NCI-H2081 treated with DMSO at 0.1 percent for 48 hours (cell line): ENCODE measurements at places on chromosomes 16 and 17.
A peak's percentile ranks its signal among the peaks of the same experiment; 100 is the strongest.

- DNase-seq, result no peak
These were observed 11.8 kb downstream of the DNAJA2 start for GRCh38 chr16:46961373-46962353.

GRCh38 chr17:71792966-71793365 is 327.9 kb upstream of the SOX9 start:
- no peak for DNase-seq

- no peak for DNase-seq
These were observed 17.6 kb downstream of the RCVRN start for GRCh38 chr17:9887508-9887907.

DNA sequence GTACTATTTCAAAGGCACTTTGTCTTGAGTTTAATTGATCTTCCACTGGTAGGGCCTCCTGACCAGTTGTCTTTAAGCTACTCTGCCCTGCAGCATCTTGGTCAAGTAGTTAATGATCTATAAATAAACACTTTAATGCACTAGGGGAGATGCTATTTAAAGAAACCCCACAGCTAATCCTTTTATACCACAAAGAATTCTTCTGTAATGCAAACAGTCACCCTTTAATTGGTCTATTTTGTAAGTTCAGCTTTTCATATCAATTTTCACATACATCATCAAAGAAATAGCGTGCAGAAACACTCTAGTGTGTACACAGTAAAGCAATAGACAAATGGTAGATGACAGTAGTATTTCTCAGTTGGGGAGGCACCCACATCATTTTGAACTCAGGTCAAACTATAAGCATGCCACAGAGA is 70.3 kb downstream of the PMP22 start:
- DNase-seq, result no peak

GRCh38 chr17:7097940-7098339 is 16.7 kb downstream of the ASGR2 start:
- DNase-seq, result no peak

DNA sequence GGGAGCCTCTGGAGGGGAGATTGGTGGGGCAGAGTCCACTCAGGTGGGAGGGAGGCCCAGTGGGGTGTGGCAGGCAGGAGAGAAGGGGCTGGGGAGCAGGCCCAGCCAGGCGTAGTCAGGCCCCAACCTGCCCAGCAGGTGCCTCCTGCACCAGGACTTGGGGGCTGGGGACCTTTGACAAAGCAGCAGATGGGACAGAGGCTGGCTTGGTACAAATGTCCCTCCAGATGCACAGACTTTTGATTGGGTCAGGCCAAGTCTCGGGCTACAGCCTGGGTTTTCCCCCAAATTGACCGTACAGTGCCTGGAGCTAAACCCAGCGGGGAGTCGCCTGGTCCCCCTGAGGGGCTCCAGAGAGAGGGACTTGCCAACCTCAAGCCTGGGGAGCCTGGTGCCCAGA is 411 bp downstream of the GGT6 start:
- no peak for DNase-seq

DNA sequence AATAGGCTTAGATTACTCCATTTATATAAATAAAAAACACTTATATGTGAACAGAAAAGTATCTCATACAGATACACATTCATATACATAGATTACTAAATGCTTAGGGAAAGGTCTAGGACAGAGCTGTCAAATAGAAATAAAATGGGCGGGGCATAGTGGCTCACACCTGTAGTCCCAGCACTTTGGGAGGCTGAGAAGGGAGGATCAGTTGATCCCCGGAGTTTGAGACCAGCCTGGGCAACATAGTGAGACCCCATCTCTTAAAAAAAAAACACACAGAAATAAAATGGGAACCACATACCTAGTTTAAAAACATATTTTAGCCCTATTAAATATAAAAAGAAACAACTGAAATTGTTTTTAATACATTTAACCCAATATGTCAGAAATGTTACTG is 58.9 kb downstream of the CFDP1 start:
- DNase-seq, result no peak

GRCh38 chr17:75587675-75588595 is at the start of gene MYO15B:
Gene MYO15B, plus strand, starts transcription at chr17:75587800. Its CDS starts 258 bp downstream, at chr17:75588058.
- DNase-seq, result no peak

GRCh38 chr16:12458591-12459358 is 344.9 kb downstream of the CPPED1 start:
- DNase-seq, result no peak

DNA sequence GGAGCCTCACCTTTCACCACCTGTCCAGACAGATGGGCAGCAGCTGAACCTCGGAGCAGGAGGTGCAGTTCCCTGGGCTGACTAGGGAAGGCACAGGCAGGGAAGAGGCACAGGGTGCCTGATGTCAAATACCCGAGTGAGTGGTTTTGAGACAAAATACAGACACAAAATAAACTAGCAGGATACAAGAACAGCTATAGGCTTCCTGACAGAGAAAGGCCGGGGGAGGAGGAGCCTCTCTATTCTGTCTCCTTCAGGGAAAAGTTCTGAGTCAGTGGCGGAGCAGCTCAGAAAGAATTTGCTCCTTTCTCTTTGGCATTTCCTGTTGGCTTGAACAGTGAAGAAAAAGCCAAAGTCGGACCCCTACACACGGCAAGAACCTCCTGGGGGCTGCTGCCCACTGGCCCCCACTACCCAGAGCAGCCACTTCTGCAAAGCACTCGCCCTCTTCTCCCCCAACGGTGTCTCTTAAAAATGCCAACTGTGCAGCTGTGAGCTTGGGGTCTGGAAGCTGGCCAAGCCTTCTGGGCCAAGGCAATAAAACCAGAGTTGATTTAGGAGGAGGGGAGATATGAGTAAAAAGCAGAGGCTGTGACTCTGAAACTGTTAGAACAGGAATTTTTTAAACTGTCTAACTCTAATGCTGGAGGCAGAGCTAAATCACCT is 14.4 kb upstream of the FAAP100 start:
- peak; percentile 59 for DNase-seq

DNA sequence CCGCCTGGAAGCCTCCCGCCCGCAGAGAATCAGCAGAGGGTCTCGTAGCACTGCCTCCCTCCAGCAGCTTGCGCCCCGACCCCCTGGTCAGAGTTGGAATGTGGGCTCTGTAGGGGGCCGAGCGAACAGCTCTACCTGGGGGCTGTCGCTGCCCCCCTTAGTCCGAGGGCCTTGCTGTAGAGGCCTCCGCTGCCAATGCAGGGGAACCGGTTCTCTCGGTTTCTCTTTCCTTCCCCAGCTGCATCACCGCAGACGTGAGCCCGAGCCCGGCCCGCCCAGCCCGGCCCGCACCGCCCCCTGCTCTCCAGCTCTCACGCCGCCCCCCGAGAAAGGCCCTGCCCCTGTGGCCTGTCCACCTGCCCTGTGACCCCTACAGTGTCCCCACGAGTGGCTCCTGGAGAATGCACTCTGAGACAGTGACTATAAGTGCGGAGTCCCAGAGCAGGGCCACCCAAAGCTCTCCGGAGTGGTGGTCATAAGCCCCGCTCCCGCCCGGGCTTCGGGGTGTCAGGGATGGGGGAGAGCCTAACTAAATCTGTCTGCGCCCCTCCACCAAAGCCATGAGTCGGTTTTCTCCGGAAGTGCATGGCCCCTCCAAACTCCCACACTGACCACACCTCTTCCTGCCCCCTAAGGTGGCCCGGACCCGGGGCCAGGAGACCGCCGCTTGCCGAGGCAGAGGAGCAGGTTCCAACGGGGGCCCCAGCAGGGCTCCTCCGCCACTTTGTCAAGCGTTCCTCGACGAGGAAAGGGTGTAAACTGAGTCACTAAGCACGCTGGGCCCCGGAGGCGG is 1.7 kb downstream of the ARHGAP27 start:
- DNase-seq, result no peak

- no peak for DNase-seq
These were observed 23.4 kb upstream of the AXIN2 start for GRCh38 chr17:65584604-65585521.

- DNase-seq, result no peak
These were observed 14.4 kb downstream of the ELAC2 start for GRCh38 chr17:13003454-13003851.

DNA sequence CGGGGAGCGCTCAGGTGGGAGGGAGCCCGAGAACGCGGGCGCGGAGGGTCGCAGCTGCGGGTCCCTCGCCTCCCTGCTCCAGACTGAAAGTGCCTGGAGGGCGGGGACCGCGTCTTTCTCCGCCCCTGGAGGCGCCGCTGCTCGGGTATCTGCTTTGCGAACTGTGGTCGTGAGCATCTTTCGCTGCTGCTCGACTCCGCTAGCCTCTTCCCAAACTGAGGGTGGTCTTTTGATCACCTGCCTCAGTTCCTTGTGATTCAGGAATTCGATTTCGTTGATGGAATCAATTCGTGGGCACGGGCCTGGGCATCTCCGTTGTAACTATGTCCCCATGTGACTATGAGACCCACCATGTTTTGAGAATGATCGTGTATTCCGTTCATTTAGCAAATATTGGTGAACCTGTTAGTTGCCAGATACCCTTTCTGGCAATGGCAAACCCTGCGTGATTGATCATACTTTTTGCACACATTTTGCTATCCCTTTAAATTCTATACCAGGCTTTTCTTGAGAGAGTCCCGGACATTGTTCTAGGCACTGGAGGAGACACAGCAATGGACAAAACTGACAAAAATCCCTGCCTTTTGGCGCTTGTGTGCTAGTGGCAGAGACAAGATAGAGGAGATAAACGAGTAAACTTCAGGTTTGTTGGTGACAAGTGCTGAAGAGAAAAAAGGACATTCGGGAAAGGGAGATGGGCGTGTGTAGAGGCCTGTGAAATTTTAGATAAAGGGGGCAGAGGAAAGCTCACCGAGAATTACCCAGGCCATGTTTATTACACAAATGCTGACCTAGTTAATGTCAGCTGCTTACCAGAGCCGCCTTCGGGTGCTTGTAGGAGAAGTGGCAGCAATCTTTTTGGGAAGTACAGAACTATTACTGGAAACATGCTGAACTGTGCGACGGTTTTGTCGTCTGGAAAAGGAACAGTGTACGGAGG is 948 bp downstream of the UTP18 start:
- no peak for DNase-seq

DNA sequence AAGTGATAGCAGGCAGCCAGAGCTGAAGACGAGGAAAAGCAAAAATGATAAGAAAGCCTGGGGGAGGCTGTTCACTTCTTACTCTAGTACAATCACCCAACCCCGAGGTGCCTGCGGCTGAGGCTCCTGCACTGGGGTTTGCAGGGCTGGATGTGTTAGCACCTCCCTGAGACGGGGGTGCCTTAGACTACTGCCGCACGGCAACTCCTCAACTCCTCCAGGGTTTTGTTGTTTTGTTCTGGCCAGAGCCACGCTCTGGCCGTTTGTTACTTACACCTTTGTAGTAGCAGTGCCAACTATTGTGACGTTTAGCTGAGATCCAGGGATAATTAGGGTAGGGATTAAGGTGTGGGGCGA is 51.5 kb downstream of the LDHD start:
- no peak for DNase-seq

DNA sequence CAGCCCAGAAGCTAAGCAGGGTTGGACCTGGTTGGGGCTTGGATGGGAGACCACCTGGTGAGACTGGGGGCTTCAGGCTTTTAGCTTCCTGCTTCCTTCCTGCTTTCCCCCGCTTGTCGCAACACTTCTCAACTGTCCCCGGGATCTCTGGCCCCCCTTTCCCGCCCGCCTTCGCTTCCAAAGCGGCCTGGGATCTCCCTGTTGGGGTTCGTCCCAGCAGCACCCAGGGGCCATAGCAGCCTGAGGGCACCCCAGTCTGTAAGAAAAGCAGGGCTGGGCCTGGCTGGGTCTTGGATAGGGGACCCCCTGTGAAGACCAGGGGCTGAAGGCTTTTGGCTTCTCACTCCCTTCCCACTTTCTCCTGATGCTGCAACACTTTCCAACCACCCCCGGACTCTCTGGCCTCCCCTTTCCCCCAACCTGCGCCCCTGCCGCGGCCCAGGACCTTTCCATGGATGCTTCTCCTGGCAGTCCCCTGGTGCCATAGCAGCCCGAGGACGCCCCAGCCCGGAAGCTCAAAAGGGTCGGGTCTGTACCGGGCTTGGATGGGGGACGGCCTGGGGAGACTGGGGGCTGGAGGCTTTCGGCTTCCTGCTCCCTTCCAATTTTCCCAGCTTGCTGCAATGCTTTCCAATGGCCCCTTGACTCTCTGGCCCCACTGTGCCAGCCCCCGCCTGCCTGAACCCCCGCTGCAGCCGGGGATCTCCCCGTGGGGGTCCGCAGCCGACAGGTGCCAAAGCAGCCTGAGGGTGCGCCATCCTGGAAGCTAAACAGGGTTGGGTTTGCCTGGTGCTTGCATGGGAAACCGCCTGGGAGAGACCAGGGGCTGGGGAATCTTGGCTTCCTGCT is 2276.2 kb downstream of the TP53TG3F start:
- DNase-seq, result no peak

DNA sequence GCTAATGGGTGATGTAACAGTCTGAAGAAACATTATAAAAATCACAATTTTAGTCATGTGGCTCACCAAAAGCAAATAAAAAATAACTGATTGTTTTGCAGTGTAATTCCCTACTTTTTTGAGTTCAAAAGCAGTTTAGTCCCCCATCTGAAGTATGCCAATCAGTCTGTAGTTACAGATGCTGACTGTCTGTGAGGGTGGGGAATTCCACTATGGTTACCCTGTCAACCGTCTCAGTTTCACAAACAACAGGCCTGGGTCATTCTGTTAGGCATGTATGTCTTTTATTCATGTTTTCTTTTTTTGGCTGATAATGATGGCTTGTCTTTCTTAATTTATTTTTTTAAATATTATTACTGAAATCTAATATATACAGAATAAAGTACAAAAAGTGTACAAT is 69.3 kb downstream of the STXBP4 start:
- no peak for DNase-seq

- DNase-seq, result peak; percentile 46
These were observed 78.1 kb downstream of the SKAP1 start for GRCh38 chr17:48351911-48352332.

GRCh38 chr17:17042384-17042736 is at the start of gene MPRIP:
Gene MPRIP, plus strand, starts transcription at chr17:17042457. Its CDS starts 392 bp downstream, at chr17:17042849.
- no peak for DNase-seq

GRCh38 chr16:3383045-3383448 is 17.8 kb downstream of the ZSCAN32 start:
- DNase-seq, result no peak

- DNase-seq, result no peak
These were observed 207.0 kb upstream of the IRX3 start for GRCh38 chr16:54493594-54493993.

- no peak for DNase-seq
These were observed 174.2 kb upstream of the KCNJ16 start for GRCh38 chr17:69900829-69901228.
